Stimulated activated naive CD8-positive, alpha-beta T cell treated with anti-CD3 and anti-CD28 coated beads, Interleukin-15, amount 100 ng/mL, for 72 hours (primary cell): ENCODE measurements at places on chromosomes 16 and 17.
A peak's percentile ranks its signal among the peaks of the same experiment; 100 is the strongest.

- no peak for DNase-seq
Observed at GRCh38 chr16:84832488-84833143, 12.8 kb downstream of the CRISPLD2 start.

- DNase-seq, result no peak
Observed at GRCh38 chr17:27585153-27585681, 45.8 kb upstream of the LGALS9 start.

- DNase-seq, result no peak
Observed at GRCh38 chr17:67223924-67224323, 21.1 kb downstream of the HELZ start.

GRCh38 chr17:63349478-63350000, 96.6 kb downstream of the CYB561 start:
- DNase-seq, result no peak

- peak; percentile 23 for DNase-seq
Observed at GRCh38 chr17:49779739-49780231, 8.7 kb upstream of the KAT7 start.

GRCh38 chr16:47519546-47519945, 58.4 kb downstream of the PHKB start:
- DNase-seq, result no peak

DNA sequence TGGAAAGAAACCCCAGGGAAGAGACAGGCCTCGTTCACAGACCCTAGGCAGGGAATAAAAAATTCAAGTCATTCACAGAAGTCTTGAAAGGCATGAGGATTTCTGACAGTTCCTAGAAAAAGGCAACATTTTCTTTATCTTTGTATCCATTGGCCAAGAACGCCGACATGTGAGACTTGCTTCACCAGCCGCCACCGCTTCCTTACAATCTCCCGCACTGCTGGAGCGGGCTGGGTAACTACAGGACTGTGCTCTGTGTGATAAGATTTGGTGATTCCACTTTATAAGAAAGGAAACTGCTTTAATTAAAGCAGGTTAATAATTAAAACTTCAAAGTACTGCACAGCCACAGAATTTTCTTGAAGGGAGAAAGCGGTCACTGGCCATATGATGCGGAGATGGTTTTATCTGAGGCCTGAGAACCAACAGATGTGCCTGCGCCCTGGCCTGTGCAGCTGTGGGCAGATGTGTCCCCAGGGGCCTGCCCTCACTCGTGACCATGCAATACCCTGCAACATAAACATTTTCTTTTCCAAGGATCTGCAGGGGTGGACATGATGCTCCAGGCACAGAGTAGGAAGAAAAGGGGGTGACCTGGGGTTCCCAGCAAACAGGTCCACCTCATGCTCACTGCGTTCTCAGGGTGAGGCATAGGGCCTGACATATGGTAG, 13.0 kb upstream of the LGALS3BP start:
- no peak for DNase-seq

DNA sequence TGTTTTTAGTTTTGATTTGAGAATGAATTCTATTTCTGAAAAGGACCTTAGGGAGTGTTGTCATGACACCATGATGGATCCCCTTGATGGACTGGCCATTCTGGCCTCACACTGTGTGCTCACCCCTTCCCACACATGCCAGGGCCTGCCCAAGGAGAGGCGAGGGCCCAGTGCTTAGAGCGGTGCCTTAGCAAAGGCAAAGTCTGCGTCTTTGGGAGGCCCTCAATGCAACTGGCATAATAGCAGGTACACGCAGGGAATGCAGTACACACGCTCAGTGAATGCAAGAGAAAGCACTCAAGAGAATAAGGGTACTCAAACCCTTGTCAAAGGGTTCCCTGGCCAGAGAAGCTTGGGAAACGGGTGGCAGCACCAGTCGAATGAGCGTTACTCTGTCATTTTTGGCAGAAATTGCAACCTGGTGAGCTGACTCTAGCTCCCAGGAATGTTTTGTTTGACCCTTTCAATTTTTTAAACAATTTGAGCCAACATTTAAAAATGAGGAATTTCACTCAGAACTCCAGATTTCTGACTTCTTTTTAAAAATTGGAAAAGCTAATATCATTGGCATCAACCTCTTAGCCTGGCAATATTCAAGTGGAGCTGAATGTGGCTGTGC, 32.1 kb downstream of the NKD1 start:
- no peak for DNase-seq

DNA sequence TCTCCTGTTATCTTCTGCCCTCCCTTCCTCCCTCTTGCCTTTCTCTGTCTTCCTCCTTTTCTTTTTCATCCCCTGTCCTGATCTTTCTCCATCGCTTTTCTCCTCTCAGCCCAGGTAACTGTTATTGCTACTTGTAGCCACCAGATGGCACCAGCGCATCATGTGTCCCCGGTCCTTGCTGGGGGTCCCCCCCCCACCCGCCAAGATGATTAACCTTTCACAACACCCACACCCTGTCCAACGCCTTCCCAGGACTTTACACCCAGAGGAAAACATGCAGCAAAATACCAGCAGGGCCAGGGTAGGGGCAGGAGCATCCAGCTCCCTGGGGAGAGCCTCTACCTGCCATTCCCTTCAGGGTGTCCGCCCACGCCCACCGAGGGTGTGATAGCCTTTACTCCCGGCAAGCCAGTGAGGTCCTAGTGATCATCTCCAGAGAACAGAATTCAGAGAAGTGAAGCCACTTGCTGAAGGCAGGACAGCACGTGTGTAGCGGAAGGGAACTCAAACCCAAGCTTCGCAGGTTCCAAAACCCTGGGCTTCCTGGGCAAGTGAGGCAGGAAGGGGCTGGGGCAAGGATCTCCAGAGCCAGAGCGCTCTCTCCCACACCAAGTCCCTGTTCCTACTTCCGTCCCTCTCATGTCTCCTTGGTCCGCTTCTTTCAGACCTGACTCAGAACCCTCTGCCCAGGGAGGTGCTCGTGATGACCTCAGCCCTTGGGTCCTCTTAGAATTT, 13.4 kb upstream of the TAC4 start:
- peak; percentile 23 for DNase-seq

DNA sequence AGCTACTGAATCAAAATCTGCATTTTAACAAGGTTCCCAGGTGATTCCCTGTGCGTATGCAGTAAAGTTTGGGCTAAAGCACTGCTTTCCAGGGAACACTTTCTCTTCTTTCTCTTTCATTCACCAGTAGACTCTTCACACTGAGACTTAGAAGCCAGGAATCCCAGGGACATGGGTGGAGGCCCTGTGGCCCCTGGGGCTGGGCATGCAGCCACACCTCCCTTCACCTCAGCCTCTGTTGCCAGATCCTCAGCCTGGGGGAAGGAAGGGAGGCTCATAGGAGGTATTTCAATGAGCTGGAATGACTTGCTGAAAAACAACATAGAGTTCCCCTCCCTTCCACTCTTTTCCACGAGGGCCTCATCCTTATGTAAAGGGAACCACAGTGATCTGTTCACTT, 1.2 kb downstream of the G6PC3 start:
- DNase-seq, result no peak

GRCh38 chr17:37741341-37742115, 3.3 kb downstream of the HNF1B start:
- DNase-seq, result no peak

DNA sequence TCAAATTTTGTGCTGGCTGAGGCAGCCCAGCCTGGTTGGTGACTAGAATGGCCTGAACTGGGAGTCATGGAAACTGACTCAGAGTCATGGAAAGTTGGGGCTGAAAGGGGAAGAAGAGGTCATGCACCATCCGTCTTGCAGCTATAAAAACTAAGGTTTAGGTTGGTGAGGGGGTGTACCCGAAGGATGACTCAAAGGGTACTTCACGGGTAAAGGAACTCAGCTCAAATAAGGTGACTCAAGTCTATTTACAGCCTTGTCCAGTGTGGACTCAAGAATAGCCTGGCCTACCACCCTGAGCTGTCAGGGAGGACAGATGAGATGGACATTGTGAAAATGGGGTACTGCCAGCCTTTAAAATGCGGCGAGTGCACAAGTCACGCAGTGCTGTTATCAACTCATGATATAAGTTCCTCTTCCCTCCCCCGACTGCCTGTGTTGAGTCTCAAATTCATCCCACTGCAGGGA, 18.6 kb downstream of the CD300LB start:
- no peak for DNase-seq

GRCh38 chr16:22675745-22676540, 138.0 kb upstream of the HS3ST2 start:
- no peak for DNase-seq

DNA sequence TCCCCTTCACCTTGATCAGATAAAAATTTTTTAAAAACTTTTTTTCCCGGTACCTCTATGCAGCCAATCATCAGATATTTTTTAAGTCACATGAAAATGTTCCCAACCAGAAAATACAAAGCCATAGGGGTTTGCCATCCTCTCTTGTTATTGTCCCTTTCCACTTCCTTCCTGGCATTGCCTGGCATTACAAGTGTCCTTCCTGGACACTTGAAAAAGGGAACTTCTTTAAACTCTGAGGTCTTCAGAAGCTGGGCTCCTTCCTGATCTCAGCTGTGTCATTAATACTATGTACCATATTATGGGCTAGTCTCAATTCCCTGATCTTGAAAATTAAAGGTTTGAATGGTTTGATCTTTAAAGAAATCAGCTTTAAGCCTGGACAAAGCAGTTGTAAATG, 64.9 kb downstream of the TEX14 start:
- DNase-seq, result no peak

- peak; percentile 63 for DNase-seq
Observed at GRCh38 chr17:43576563-43577229, 30.6 kb upstream of the ETV4 start.

DNA sequence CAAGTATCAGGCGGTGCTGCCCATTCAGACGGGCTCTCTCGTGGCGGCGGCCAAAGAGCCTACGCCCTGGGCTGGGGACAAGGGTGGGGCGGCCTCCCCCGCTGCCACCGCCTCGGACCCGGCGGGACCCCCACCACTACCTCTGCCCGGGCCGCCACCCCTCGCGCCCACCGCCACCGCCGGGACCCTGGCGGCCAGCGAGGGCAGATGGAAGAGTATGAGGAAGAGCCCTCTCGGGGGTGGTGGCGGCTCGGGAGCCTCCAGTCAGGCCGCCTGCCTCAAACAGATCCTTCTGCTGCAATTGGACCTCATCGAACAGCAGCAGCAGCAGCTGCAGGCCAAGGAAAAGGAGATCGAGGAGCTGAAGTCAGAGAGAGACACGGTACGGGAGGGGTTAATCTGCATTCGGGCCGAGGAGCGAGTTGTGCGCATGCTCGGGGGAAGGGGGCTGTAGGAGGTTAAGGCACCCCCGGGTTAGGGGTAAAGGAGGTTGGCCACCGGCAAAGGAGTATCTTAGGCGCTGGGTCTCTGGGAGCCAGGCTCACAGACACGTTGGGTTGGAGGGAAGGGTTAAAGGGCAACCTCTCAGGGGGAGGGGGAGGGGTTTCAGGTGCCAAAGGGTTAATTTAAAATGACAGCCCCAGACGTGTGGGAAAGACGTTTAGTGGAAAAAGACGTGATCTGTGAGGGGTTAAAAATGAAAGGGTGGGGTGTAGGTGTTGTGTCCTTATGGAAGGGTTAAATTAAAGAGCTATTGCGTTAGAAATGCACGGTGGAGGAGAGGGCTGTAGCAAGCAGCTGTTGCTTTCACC, 1.4 kb downstream of the MSL1 start:
- DNase-seq, result peak; percentile 49

DNA sequence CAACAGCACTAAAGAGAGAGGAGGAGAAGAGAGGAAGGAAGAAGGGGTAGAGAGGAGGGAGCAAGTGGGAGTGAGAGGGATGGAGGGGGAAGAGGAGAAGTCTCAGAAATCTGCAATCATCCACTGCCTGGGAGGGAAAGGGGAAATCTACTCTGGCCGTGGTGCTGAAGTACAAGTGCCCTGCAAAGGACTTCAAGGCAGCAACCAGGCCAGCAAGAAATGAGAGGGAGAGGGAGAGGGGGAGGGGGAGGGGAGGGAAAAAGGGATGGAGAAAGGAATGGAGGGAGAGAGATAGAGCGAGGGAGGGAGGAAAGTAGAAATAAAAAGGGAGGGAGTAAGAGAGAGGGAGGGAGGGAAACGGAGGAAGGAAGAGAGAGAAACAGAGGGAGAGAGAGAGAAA, 130.8 kb upstream of the EEF2KMT start:
- DNase-seq, result no peak

GRCh38 chr17:16282522-16282921, 65.5 kb downstream of the PIGL start:
- no peak for DNase-seq

DNA sequence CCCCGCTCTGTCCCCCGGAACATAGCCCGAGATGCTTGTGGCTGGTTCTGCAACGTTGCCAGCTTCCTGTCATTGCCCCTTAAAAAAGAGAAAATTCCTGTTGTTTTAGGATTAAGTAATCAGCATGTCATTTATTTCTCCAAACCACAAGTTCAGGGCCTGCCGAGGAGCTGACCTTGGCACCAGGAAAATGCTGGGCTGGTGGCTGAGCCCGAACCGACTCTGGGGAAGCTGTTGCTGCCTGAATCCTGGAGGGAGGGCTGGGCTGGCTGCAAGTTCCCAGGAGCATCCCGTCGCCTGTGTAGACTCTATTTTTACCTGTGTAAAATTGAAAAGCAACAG, 130.9 kb upstream of the FOXF1 start:
- no peak for DNase-seq

GRCh38 chr17:46764709-46765401, 53.6 kb downstream of the WNT3 start:
- no peak for DNase-seq

GRCh38 chr17:10211666-10212065, 13.3 kb upstream of the GAS7 start:
- DNase-seq, result no peak

- no peak for DNase-seq
Observed at GRCh38 chr17:48413613-48414405, 16.2 kb downstream of the SKAP1 start.

GRCh38 chr16:65532258-65532657, 410.4 kb upstream of the CDH11 start:
- DNase-seq, result no peak

DNA sequence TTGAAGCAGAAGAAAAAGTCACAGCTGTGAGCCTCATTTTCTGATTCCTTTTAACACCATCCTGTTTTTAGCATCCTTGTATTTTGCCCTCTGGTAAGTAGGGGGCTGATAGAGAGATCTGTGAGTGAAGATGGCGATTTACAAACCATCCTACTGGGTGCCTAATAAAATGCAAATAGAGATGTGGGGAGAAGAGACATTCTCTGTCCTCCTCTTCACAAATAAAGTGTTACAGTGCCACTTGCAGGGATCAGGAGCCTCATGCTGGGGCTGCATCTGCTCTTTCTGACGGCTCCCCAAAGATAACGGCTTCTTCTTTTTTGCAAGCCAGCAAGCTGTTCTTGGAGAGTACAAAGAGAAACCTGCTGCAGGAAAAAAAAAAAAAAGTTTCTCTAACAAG, 418.6 kb downstream of the TOX3 start:
- DNase-seq, result no peak

GRCh38 chr17:47692137-47692894, 1.6 kb upstream of the TBKBP1 start:
- no peak for DNase-seq

DNA sequence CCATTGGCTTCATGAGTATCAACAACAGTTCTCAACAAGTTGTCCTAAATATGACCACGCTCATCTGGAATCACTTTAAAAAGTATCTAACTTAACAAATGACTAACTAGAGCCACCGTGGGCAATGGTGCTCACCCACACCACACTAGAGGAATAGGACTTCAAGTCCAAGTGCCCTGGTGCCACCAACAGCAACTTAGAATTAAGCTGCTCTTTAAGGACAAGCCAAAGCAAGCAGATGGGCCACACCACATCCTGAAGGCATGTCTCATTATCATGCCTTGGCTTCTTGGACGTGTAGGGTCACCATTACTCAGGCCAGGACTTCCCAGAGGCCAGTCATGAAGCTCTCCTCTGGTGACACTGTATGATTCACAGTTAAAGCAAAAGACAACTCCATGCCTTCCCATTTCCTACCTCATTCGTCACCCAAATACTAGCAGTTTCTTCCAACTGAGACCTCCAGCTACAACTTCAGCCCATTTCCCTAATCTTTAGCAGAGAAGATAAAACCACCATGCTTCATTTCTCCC, 9.4 kb upstream of the SLC6A4 start:
- DNase-seq, result no peak
